Inflammatory macrophage treated with lipopolysaccharide for 1 hour (primary cell): ENCODE measurements at places on chromosomes 1 and 21.

GRCh38 chr1:78543941-78544643 lies 53.3 kb downstream of the PTGFR start:
- no peak for DNase-seq

- peak; percentile 35 for DNase-seq
These were observed 439.5 kb downstream of the SMYD3 start for GRCh38 chr1:246067432-246068216.

DNA sequence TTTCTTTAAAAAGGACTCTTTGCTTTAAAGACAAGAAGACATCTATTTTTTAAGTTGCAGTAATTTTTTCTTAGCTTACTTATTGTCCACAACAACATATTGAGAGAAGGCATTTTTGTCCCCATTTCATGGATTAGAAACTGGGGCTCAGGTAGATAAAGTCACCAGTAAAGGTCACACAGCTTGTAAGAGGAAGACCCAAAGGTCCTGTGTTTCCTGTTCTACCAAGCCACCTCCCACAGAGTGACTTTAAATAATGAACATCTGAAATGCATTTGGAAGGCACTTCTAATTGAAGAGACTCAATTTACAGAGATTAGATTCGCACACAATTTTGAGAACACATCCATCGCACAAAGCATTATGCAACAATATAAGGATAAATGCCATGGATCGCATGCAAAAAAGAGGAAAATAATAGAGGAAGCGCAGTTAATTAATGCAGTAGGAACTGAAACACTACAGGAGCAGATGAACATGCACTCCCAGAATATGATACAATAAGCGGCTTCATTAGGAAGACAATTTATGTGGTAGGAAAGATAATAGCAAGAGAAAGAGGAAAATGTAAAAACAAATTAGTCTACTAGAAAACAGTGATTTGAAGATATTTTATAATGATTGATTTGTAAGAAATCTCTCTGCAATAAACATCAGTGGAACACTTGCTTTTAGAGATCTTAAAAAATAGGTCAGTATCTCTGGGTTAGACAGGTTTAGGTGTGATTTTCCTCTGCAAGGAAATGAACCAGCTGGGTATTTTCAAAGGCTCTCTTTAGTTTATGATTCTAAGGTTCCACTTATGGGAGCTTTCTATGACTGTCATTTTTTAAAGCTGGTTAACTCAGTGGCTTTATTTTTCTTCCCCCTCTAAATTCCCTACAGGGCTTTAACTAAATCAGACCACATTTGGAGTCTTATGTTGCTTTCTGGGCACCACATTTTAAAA lies 27.1 kb upstream of the CD2 start:
- DNase-seq, result peak; percentile 39

DNA sequence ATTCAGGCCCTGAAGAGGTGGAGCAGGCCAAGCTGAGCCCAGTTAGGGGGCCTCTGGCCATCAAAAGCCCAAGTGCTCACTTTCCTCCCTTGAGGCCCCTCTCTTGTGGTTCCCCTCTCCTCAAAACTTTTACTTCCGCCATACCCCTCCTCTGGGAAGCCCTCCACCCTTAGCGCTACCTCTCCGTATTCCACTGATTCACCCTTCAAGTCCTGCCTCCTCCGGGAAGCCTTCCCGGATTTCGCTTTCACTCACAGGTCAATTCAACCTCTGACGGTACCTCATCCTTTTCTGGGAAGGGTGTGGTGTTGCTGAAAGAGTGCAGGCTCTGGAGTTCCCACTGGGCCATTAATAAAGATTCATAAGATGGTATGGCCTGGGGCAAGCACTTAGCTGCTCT lies 19.1 kb downstream of the SPOCD1 start:
- DNase-seq, result no peak

DNA sequence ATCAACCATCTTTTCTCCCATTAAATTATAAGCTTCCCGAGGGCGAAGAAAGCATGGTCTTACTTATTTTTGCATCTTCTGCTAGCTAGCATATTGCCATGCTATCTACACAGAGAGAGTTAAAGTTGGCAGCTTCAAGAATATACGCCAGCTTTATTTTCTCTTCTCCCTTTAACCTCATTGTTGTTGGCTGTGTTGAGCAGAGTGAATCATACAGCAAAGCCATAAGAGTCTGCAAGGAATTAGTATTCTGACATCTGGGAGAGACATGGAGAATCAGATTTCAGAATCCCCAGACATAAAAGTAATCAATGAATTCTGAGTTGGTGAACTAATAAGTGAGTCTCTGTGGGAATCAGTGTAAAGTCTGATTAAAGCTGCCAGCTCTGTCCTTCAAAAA lies 649.6 kb upstream of the PTBP2 start:
- DNase-seq, result no peak

- no peak for DNase-seq
These were observed 1.7 kb downstream of the TFF3 start for GRCh38 chr21:42313501-42313969.

- no peak for DNase-seq
These were observed 284.9 kb upstream of the ADAMTS5 start for GRCh38 chr21:27251752-27252151.

GRCh38 chr1:207926984-207927383 lies 16.1 kb upstream of the CD34 start:
- no peak for DNase-seq

GRCh38 chr1:15947382-15948090 lies 28.4 kb downstream of the ZBTB17 start:
- DNase-seq, result no peak

DNA sequence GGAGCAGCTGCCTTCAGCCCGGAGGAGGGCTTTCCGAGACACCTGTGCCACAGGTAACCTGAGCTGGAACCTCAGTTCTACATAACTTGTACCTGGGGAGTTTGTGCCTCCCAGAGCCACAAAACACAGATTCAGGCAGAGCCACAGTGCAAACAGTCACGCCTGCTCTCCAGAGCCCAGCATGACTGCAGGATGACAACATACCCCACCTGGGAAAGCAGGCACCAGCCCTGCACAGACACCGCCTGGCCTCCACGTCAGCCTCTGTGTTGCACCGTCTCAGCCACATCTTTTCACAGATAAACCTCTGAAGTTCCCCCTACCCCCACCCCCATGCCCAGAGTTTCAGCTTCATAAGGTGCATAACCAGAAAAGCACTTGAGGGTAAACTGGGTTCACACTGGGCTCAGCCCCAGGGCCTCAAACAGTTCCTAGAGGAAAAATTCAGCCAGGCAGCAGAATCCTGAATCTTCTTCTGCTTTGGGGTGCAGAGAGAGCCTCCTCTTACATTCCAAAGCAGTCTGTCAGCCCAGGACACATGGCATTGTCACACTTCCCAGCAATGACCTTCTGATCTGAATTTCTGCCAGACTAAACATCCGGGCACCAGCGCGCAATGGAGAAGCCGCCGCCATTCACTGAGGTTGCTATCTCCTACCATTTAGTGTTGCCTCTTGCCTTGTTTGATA lies 229.5 kb downstream of the TOMM20 start:
- no peak for DNase-seq

- no peak for DNase-seq
These were observed 25.1 kb downstream of the RRP1B start for GRCh38 chr21:43684424-43684823.

DNA sequence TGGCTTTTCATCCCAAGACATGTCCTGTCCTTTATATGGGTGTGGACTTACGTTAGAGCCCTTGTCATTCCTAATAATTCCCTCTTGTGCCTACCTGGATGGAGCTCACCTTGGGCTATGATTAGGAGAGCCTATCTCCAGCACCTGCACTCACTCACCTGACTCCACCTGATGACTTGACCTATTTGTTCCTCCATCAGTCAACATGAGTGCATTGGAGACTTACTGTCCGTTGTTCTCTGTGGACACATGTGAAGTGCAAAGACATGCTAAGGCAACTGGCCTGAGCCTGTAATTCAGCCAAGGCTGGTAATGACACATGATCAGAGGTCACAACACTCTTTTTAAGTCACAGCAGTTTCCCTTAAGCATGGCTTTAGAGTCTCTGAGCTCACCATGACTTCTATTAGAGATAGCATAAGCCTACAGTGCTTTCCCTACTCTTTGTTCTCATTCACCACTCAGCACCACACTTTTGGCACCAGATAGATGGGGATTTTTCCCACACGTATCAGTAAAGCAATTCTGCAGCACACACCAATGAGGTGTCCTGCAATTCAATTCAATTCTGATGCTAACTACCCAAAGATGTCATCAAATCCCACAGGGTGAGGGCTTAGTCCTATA lies 9.4 kb downstream of the KCNE1 start:
- no peak for DNase-seq

DNA sequence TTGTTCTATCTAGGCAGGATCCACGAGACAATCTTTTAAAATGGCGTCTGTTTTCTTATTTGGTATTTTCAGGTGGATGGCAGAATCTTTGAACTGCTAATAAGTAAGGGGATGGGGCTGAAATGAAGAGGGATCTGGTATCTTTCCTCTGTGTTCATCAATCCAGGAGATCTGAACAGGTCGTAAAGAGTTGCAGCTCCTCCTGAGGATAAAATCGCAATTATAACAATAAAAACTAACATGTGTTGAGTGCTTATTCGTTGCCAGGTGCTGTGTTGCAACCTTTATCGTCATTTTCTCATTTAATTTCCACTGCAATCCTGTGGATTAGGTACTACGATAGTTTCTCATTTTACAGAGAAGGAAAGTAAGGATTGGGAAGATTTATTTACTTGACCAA lies 134.6 kb upstream of the DPYD start:
- DNase-seq, result no peak

GRCh38 chr1:184272175-184272866 lies 114.5 kb upstream of the C1orf21 start:
- DNase-seq, result no peak

- no peak for DNase-seq
These were observed 2.8 kb upstream of the ADORA1 start for GRCh38 chr1:203124546-203125317.

DNA sequence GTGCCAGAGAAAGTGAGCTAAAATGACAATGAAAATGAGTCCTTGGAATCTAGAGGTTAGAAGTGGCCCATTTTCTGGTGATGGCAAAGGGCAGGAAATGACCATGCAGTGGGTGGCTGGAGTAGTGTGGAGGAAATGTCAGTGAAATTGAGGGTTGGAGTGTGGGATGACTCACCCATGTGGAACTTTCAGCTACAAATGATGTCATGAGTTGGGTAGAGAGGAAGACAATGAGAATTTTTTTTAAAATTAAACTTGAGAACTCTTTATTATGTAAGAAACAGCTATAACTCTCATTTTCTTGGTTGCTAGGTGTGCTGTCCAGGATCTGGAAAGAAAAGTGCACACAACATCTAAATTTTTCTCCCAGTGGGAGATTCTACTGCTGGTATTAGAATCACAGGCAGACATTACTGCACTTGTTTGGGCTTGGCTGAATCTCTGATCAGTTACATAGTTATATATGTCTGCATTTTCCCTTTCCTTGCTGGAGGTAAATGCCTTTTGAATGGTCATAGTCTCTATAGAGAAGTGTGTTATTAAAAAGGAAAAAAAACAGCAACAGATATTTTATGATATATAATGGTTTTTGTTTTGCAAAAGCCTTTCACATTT lies 56.8 kb upstream of the GNG12 start:
- peak; percentile 61 for DNase-seq

GRCh38 chr1:109148987-109149561 lies 35.2 kb downstream of the ELAPOR1 start:
- no peak for DNase-seq

- no peak for DNase-seq
These were observed 187.2 kb downstream of the FGGY start for GRCh38 chr1:59484096-59484495.

GRCh38 chr1:44260792-44261170 lies 47.5 kb downstream of the DMAP1 start:
- no peak for DNase-seq

- no peak for DNase-seq
These were observed 44.7 kb downstream of the SLC30A10 start for GRCh38 chr1:219883400-219884332.

DNA sequence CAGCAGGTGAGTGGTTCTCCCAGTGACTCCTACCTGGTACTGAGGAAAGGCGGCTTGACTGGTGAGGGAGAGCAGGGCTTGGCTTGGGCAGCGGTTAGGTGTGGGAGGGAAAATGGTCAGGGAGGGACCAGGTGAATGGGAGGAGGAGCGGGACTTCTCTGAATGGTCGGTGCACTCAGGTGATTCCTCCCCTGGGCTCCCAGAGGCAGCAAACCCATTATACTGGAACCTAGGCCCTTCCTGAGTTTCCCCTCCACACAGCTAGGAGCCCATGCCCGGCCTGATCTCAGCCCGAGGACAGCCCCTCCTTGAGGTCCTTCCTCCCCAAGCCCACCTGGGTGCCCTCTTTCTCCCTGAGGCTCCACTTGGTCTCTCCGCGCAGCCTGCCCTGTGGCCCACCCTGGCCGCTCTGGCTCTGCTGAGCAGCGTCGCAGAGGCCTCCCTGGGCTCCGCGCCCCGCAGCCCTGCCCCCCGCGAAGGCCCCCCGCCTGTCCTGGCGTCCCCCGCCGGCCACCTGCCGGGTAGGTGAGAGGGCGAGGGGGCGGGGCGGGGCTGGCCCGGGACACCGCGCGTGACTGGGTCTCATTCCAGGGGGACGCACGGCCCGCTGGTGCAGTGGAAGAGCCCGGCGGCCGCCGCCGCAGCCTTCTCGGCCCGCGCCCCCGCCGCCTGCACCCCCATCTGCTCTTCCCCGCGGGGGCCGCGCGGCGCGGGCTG lies 2.3 kb downstream of the ARTN start:
- DNase-seq, result no peak

- DNase-seq, result no peak
These were observed 26.5 kb downstream of the SFT2D2 start for GRCh38 chr1:168252204-168252733.

DNA sequence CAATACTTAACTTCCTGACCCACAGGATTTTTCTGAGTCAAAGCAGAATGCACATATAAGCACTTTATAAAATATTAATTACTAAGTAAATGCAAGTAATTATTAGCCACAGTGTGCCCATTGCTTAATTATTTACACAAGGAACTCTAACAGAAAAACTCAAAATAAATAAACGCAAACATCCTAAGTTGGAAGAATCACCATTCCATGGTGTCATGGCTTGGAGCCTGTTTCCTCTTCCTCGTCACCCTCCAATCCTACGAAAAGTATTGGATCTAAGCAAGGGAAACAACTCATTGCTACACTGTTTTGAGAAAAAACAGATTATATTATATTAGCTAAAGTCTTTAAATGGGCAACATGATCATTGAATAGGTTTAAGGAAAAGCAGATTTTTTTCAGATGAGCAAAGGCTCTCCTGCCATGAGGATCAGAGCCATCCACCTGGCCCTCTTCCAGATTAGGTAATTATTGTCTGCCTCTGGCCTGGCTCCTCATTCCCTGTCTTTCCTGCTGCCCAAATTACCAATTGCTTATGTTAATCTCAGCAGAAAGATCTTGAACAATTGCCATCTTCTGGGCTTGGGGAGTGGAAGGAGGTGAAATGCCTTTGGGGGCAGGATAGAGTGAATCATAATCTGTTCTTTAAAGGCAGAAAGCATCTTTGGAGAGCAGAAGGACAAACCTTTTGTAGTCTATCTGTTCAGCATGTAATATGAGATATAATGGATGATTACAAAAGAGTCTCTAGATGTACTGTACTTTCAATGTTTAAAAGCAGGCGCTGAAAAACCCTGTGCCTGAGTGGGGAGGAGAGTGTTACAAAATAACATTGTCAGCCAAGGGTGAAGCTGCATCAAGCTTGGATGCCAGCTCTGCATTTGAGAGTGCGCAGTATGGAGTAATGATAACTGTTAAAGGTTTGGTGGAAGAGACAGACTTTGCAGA lies 121.2 kb downstream of the DUSP10 start:
- DNase-seq, result no peak
